Left ventricle myocardium superior (tissue), 1 donor: ENCODE measurements at places on chromosomes 16 and 17. TPM values are rescaled to one million over a fixed set of nuclear protein-coding genes. Genes with fewer than 3 reads are reported as not detected.

Gene WFIKKN1
- total RNA-seq = 0.10 TPM

Gene EFNB3
- total RNA-seq = 0.25 TPM

Gene ZNF785
- total RNA-seq = 7.3 TPM

Gene FA2H
- total RNA-seq = 0.50 TPM

Gene MFAP4
- 34.8 TPM for total RNA-seq

Gene XYLT2
- 18.0 TPM for total RNA-seq

Gene TMEM88
- total RNA-seq = 32.6 TPM

Gene CA7
- not detected for total RNA-seq
